Caco-2 (cell line): ENCODE measurements at places on chromosomes 7 and 10.

DNA sequence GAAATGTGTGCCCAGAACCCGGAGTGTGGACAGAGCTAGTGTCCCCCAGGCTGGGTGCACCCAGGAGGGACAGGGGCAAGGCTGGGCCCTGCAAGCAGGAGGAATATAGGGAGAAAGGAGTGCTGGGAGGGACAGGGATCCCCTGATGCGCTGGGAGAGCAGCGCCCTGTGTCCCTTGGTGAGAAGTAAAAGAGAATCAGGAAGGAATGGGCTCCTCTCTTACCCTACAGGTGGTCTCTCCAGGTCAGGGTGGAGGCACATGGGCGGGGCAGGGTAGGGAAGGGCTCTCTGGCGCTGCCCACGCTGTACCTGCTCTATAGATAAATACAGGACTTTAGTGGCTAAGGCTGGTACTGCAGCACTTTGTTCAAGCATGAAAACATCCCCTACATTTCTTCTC, 753.8 kb downstream of the GRID1 start:
- H3K4me3 ChIP-seq = no peak overlapping the region
- no peaks in the 10 kb centered on the region for H3K36me3 ChIP-seq
- H3K27ac ChIP-seq = no peak overlapping the region
- DNase-seq = no peak
- H3K27me3 ChIP-seq = no peaks in the 10 kb centered on the region

DNA sequence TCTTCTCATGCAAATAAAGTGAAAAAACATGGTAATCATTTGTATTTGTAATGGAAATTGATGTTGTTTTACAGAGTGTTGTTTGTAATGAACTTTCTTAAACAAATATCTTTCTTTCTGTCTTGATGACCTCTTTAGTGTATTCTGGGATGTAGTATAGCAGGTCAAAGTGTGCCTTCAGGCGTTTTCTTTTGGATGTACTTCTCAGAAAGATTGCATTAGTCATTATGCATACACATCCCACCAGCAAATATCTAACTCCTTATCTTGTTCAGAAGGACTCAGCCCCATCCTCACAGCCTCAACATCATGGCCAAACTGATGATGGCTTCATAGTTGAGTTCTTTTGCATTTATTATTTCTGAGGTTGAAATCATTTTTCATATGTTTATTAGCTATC, 124.7 kb downstream of the LRRC18 start:
- no peak overlapping the region for H3K27ac ChIP-seq
- no peaks in the 10 kb centered on the region for H3K36me3 ChIP-seq
- DNase-seq = no peak
- no peak overlapping the region for H3K4me3 ChIP-seq
- H3K4me1 ChIP-seq = no peaks in the 10 kb centered on the region

DNA sequence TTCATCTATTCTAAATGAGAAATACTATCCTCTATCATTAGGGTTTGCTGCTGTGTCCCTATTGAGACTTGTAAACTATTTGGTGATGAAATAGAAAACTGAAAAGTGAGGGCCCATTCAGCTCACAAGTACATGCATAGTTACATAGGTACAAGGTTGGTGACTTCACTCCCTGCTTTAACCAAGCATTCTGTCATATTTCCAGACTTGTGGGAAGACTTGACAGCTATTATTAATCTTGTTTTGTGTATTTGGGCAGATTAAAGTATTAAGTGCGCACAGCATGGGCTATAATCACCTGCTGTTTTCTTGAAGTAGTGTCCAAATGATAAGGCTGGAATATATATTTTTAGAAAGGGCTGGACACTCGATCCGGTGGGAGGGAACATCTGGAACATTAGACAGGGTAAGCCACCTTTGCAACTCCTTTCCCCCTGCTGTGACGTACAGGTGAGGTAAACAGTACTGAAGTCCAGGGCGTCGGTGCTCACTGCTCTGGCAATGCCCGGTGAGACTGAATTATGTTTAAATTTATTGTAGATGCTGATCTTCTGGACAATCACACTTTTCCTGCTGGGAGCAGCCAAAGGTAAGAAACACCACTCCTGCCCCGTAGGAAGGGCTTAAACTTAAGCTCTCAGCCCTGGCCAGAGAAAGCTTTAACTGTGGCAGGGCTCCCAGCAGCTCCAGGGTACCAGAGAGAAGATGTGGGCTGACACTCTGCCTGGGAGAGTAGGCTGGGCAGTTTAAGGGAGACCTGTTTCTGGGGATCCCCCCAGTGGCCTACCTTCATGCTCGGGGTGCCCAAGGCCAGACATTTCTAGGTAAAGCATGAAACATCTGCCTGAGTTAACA, at the start of gene PNLIPRP1:
TSS of gene PNLIPRP1 (plus strand) at position 370 of the 855 bp plus-strand sequence. CDS start at position 541, 171 bp downstream.
- no peak within 1 kb of the TSS for H3K4me3 ChIP-seq
- H3K4me1 ChIP-seq = peaks cover 16% of the 10 kb centered on the region; the same call in 1 of the 2 replicates
- H3K27me3 ChIP-seq = no peaks in the 10 kb centered on the region
- DNase-seq = no peak
- H3K36me3 ChIP-seq = no peaks in the 10 kb centered on the region

GRCh38 chr7:106957766-106958165, 86.7 kb upstream of the PRKAR2B start:
- no peaks in the 10 kb centered on the region for H3K36me3 ChIP-seq
- H3K27ac ChIP-seq = no peak overlapping the region
- no peak for DNase-seq
- no peaks in the 10 kb centered on the region for H3K27me3 ChIP-seq
- H3K4me3 ChIP-seq = no peak overlapping the region

DNA sequence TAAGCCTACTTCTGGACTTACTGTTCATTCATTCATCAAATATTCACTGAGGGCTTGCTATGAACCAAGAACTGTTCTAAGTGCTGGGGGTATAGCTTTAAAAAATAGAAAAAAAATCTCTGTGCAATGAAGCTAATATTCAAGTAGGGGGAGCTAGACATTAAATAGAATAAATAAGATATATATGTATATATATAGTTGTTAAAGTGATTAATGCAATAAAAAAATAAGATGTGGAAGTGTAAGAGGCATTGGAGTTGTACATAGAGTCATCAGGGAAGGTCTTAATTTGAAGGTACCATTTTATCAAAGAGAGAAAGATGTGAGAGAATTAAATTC, 181.2 kb upstream of the AGR3 start:
- no peak for DNase-seq
- H3K36me3 ChIP-seq = no peaks in the 10 kb centered on the region
- H3K4me1 ChIP-seq = no peaks in the 10 kb centered on the region
- no peaks in the 10 kb centered on the region for H3K27me3 ChIP-seq
- no peak overlapping the region for H3K27ac ChIP-seq

GRCh38 chr10:21675157-21675796, 141.2 kb downstream of the MLLT10 start:
- H3K36me3 ChIP-seq = no peaks in the 10 kb centered on the region; the same call in none of the 2 replicates
- no peaks in the 10 kb centered on the region for H3K4me1 ChIP-seq
- H3K27me3 ChIP-seq = no peaks in the 10 kb centered on the region
- DNase-seq = peak; percentile 70
- no peak overlapping the region for H3K27ac ChIP-seq
- no peak overlapping the region for H3K4me3 ChIP-seq

GRCh38 chr7:32594965-32595490, 99.7 kb downstream of the AVL9 start:
- no peak overlapping the region for H3K27ac ChIP-seq
- no peak overlapping the region for H3K4me3 ChIP-seq
- no peak for DNase-seq

DNA sequence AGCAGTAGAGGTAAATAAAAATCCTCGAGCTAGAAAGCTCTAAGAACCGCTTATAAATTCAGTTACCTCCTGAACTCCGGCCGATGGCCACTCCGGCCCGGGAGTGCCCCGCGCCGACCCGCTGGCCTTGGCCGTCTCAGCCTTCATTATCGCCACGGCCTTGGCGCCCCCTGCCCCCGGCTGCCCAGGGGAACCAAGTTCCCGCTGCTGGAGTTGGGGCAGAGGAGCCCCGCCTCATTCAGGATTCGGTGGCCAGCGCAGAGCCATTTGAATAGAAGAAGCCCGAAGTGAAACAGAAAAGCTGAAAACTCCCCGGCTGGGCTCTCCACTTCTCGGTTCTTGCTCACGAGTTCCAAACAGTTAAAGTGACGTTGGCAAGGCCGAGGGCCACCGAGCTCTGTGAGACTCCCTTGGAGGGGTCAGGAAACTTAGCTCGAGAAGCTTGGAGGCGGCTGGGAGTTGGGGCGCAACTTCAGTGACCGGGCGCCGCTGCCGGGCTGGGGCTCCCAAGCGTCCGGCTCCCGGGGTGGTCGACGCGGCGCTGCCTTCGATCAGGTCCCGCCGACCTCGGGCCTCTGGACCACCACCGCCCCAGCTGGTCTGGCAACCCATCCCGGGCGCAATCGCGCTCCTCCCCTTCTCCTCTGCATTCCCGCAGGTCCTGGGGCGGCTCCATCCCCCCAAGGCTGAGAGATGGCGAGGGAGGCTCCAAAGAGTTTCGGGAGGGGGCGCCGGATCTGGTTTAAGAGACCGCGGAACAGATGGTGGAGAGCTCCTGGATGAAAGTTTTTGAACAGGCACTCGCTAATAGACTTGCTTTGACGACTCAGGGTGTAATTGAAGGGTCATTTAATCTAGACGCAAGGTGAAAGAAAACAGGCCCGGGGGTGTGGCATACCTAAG, 5.8 kb upstream of the FEZF1 start:
- no peak overlapping the region for H3K4me3 ChIP-seq
- H3K36me3 ChIP-seq = no peaks in the 10 kb centered on the region
- H3K27me3 ChIP-seq = 0 out of 2 replicates have a peak, but pooled peaks cover 1% of the 10 kb centered on the region
- no peak for DNase-seq
- no peaks in the 10 kb centered on the region for H3K4me1 ChIP-seq

- no peak for DNase-seq
- no peak overlapping the region for H3K27ac ChIP-seq
- no peaks in the 10 kb centered on the region for H3K36me3 ChIP-seq
Measured at GRCh38 chr7:11633310-11633709, 198.7 kb downstream of the THSD7A start.

- H3K4me3 ChIP-seq = no peak overlapping the region
- no peak for DNase-seq
- H3K36me3 ChIP-seq = no peaks in the 10 kb centered on the region
- H3K27me3 ChIP-seq = no peaks in the 10 kb centered on the region
- no peaks in the 10 kb centered on the region for H3K4me1 ChIP-seq
- H3K27ac ChIP-seq = no peak overlapping the region
Measured at GRCh38 chr10:98528805-98529183, 82.1 kb upstream of the HPS1 start.

- no peak overlapping the region for H3K27ac ChIP-seq
- no peak for DNase-seq
- H3K36me3 ChIP-seq = no peaks in the 10 kb centered on the region
Measured at GRCh38 chr7:31778296-31778695, 91.3 kb downstream of the PPP1R17 start.

DNA sequence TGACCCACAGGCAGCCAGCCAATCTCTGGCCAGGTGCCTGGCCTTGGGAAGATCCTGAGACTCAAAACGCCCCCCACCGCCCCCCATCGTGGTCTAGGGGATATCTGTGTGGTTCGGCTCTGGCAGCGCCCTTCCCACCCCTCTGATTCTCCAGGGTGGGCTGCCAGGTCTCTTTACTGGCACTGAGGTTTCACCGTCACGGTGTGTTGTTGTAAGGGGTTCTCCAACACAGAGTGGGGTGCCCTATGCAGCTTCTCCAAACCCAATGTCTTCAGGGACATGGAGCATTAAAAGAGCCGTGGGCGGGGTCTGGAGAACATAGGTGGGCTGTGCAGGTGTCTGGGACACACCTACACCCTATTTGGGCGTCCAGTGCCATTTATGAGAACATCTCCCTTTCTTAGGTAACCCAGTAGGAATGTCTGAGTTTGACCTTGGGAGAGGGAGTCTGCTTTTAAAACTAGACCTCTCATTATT, 1.5 kb downstream of the MAFK start:
- H3K36me3 ChIP-seq = no peaks in the 10 kb centered on the region; the same call in 1 of the 2 replicates
- peak overlapping the region; percentile 71 for H3K4me3 ChIP-seq
- no peak for DNase-seq

- H3K27ac ChIP-seq = peak overlapping the region; percentile 93
- H3K4me1 ChIP-seq = peaks cover 6% of the 10 kb centered on the region; the same call in 1 of the 2 replicates
- no peaks in the 10 kb centered on the region for H3K27me3 ChIP-seq
- H3K36me3 ChIP-seq = no peaks in the 10 kb centered on the region
Measured at GRCh38 chr7:148883266-148884048, 634 bp downstream of the EZH2 start.

- no peaks in the 10 kb centered on the region for H3K36me3 ChIP-seq
- no peak for DNase-seq
- H3K4me1 ChIP-seq = no peaks in the 10 kb centered on the region
Measured at GRCh38 chr10:33125522-33126517, 167.8 kb upstream of the ITGB1 start.

DNA sequence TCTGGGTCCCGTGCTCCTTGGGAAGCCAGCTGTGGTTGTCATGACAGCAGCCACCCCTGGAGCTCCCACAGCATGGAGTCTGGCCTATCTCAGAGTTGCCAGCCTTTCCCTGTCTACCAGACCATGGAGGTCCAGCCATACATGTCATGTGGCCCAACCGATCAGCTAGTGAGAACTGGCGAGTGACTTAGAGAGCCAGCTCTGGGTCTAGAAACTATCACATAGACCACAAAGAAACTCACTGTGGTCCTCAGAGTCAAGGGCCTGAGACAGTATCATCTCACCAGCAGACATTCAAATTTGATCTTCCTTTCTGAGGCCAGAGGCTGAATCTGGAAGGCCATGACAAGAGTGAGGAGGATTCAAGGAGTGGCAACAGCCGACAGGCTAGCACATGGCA, 223.3 kb upstream of the GPR26 start:
- H3K4me1 ChIP-seq = no peaks in the 10 kb centered on the region
- H3K4me3 ChIP-seq = no peak overlapping the region
- no peaks in the 10 kb centered on the region for H3K36me3 ChIP-seq
- H3K27ac ChIP-seq = no peak overlapping the region

DNA sequence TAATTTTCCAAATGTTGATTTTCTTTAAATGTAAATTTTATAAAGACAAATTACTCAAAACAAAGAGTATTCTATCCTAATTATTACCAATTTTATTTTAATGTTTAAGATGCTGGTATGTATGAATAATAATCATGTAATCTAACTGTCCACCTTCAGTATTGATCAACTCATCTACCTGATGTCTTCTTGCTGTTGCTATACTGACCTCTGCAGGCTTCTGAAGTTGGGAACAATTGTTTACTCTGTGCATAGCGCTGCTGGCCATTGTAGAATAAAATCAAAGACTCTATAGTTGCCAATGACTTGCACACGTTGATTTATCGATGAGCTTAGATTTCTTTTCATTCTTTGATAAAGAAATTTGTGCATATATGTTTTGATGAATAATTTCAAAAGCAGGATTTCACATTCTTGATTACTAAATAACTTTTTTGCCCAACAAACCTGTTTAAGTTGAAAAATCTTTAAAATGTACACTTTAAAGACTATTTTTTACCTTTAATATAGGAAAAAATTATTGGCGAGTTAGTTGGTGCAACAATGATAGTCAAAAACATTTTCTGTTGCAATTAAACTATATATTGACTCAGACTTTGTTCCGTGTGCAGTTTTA, 282.3 kb downstream of the TFEC start:
- no peaks in the 10 kb centered on the region for H3K27me3 ChIP-seq
- DNase-seq = peak; percentile 40
- H3K36me3 ChIP-seq = no peaks in the 10 kb centered on the region
- no peak overlapping the region for H3K27ac ChIP-seq
- no peaks in the 10 kb centered on the region for H3K4me1 ChIP-seq
- no peak overlapping the region for H3K4me3 ChIP-seq
